Suppressor macrophage (primary cell): ENCODE measurements at places on chromosomes 4 and X.

DNA sequence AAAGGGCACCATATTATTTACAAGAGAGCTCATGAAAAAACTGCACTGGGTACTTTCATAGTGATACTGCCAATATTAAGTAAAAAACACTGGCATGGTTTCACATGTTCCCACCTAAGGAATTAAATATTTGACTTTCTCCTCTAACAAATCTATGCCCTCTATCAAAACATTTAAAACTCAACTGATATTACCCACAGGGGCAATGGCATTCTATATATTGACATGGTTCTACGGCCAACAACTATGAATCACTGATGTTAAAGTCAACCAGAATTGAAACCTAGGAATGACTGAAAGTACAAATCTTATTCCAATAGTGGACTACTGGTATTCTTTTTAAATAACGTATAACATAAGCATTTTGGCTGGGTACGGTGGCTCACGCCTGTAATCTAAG is 28.2 kb downstream of the PHKA2 start:
- DNase-seq: no peak

GRCh38 chr4:154433543-154433942 is 58.1 kb downstream of the DCHS2 start:
- DNase-seq: no peak

DNA sequence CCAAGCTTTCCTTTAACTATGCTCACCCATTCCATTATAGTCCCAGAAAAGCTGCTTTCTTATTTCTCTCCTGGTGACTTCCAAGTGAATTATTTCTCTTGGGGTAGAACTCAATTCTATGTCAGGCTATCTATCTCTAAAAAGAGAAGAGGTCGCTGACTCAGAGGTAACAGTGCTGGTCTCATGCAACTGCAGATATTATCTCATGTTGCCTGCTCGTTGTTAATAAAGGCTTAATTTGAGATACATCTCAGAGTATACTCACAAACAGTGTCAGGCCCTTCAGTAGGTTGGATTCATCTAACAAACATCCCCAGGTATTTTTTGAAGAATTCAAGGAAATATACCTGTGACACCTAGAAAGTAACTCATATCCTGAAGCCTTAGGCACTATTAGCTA is 2.7 kb downstream of the TMEM154 start:
- DNase-seq: no peak

DNA sequence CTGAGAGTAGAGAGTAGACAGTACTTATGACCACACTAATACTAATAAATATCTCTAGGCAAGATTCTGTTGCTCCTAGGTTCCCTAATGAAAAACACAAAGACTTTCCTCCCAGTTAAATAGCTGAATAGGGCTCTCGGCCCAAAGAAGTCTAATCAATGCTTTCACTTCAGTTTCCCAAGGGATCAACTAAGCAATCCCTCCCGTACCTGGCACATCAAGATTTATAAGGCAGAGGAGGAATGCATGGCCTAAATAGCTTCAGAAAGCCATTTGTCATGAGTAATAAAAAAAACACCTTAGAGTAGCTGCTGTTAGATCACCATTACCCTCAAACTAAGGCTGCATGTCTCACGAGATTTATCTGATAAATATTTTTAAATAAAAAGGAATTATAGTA is 56.8 kb upstream of the EXOC1L start:
- no peak for DNase-seq

- peak; percentile 58 for DNase-seq
These were observed 6.1 kb downstream of the SGCB start for GRCh38 chr4:52032005-52032404.

GRCh38 chr4:83208371-83209365 is 75.9 kb downstream of the COQ2 start:
- DNase-seq: no peak

- no peak for DNase-seq
These were observed 177.2 kb upstream of the TENM3 start for GRCh38 chr4:182066037-182066436.

DNA sequence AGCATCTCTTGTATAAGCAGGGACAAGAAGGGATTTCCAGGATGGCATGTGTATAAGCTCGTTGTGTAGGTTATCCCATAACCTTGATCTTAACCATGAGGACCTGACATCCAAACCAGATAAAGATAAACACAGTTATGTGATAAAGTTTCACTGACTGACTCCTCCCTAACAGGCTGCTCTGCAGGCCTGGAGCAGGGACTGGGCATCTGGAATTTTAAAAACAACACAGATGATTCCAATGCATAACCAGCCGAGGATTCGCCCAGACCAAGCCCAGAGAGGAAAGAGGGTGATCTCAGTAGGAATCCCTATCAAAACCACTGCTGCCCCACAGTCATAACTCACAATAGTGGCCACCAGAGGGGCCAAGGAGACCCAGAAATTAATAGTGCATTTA is 22.7 kb downstream of the KLF3 start:
- no peak for DNase-seq

DNA sequence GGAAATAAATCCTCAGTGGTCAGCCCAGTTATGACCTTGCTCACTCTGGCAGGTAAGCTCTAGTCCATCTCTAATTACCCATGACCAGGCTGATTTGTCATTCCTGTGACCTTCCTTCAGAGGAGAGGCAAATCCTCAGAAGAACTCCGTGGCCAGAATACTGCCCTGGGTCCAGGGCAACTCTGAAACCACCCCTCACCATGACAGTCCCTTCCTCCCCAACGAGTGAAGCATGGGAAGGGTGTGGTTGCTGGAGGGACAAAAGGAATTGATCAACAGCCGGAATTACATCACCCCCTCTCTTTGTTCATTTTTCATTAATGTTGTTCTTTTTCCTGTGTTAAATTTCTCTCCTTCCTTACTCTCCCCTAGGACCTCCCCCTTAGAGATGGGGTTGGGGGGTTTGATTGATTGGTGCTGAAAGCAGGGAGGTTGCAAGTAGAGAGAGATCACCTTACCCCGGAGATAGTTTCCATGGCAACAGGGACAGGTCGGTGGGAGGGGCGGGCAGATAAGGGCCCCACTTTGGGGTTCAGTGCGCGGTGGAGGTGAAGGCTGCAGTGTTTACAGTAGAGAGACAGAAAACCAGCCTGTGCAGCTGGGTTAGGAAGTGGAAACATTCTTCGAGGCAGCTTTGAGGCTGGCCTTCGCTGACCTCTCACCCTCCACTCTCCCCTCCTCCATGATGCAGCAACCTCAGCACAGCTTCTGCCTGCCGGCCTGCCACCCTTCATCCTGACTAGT is 647.4 kb downstream of the BCOR start:
- no peak for DNase-seq

GRCh38 chr4:37793562-37793961 is 32.9 kb upstream of the PGM2 start:
- DNase-seq: peak; percentile 63

DNA sequence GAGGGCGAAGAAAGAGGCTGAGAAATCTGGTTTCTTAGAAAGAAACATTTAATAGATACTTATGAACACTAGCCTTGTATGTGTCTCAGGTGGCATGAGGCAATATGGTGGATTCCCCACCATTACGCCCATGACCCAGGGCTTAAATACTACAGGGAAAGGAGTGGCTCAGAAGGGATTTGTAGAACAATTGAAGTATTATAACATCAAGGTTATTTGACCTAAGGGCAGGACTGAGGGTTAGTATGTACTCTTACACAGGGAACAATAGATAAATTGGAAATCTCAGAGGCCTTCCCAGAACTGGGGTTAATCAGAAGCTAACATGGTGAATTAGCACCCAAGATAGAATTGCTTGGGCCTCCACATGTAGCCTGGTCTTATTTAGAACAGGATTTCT is 11.0 kb upstream of the USP46 start:
- DNase-seq: no peak

DNA sequence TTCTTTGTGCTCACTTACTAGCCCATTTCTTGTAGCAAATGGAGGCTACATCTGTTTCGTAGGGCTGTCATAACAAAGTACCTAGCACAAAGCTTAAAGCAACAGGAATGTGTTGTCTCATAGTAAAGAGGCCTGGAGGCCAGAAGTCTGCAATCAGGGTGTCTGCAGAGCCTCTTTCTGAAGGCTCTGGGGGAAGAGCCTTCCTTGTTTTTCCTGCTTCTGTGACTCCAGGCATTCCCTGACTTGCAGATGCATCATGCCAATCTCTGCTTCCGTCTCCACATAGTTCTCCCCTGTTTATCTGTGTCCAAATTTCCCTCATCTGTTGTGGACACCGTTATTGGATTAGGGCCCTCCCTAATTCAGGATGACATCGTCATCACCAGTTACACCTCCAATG is 67.1 kb downstream of the SHROOM2 start:
- no peak for DNase-seq

- peak; percentile 72 for DNase-seq
These were observed 42.9 kb upstream of the HS3ST1 start for GRCh38 chr4:11471618-11472017.

GRCh38 chr4:159227984-159228383 is 125.1 kb downstream of the RAPGEF2 start:
- no peak for DNase-seq

DNA sequence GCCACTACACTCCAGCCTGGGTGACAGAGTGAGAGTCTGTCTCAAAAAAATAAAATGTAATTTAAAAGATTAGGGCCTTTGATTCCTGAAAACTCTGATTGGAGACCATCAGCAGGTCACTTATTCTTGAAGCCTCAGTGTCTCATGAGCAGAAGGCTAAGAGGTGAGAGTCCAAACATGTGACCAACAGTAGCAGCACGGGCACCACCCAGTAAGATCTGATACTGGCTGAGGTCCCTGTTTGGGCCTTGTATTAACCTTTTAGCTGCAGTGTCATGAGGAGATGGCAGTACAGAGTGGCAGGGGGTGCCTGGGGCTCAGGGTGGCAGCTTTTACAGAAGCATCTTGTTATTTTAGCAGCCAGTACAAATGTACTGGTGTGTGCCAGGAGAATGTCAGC is 89.3 kb downstream of the FHDC1 start:
- DNase-seq: no peak

GRCh38 chr4:26985873-26986272 is 125.2 kb downstream of the STIM2 start:
- DNase-seq: no peak

DNA sequence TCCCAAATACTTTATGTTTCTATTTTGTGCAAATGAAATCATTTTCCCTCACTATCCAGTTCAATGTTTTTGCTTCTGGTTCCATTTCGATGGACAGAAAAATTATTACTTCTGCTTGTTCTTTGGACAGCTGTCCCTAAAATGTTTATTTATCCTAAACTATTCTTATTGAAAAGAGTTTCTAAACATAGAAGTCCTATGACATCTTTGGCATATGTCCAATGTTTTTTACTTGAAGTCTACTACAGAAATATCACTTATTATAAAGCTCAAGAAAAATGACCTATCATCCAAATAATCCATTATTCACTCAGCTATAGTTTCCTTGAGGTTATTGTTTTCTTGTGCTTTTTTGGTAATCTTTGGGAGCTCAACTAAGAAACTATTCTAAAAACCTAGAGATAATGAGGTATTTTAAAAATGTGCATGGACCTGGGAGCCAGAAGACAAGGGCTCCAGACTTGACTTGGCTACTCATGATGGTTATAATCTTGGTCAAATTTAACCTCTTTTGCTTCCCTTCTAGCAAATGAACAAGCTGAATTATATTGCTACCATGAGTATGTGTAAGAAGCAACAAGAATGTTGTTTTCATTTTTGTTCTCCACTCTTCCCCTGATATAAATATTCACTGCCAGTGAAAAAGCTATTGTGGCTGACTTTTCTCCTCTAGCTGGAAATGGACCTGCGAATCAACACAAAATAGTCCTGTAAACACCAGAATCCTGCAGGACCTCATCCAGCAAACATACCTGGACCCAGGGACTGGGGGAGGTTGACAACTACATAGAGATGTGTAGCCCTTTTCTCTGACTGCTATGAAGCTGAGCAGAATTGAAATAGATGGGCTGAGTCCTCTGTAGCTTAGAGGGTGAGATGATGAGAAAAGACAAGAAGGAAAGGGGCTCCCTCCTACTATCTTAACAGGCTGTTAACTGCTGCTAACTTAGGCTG is 137.4 kb downstream of the FRYL start:
- DNase-seq: no peak

DNA sequence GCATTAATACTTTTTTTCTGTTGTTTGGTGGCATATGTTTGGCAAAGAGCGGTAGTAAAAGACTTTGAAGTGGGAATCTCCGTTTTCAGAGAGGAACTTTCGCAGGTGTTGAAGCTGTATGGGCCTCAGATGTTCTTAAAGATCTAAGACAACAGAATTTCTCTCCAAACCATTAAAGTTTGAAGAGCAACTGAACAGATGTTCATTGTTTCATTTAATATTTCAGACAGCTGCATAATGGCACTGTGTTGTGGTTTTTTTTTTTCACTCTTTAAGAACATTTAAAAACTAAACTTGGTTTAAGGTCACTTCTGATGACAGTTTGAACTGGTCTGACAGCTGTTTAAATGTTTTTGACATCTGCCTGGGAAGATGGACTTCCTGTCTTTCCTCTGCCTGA is 882.7 kb upstream of the PCDH10 start:
- no peak for DNase-seq

DNA sequence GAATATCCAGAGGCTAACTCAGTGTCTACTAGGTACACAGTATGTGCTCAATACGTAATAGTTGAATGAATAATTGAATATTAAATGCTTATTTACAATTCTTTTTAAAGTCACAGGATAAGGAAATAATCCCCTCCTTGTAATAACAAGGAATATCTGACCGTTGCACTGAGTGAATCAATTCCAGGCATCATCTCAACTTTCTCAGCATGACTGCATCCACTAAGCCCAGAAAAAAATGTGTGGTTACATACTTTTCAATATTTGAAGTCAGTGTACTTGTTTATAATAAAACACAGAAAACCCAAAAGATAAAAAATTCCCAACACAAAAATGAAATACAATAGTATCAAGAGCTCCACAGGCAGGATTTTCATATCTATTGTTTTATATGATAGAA is 105.4 kb downstream of the TMEM144 start:
- no peak for DNase-seq

- no peak for DNase-seq
These were observed 1712.5 kb downstream of the C4orf33 start for GRCh38 chr4:130808492-130808891.

DNA sequence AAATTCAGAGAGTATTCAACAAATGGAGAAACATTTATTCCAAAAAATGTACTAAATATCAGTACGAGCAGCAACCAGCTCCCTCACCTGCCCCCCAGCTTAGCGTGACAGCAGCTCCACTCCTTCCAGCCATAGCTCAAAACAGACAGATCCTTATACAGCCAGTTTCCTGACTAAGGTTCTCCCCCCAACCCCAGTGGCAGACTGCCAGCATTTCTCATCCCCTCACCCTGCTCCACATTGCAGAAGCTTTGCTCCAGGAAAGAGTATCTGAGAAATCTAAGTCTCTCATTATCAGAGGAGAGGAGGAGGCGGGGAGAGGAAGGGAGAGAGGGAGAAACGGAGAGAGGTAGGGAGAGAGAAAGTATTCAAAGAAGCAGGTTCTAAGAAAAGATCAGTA is 53.3 kb upstream of the PASD1 start:
- DNase-seq: no peak

GRCh38 chr4:77384094-77384493 is 221.5 kb upstream of the CXCL13 start:
- DNase-seq: no peak

DNA sequence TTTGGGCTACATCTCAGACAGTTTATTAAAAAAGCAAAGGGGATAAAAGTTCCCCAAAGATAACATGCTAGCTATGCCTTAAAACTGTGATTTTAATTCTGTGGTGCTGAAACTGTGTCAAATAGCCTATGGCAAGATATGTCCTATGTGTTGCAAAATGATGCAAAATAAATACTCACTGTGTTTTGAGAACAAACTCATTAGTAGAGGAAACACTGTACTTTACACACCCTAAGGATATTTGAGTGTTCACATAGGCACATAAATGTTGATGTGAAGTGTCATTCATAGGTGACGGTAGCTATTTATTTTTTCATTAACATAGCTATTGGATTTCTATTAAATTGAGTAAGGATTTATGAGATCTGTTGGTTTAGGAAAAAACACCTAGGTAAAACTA is 351.9 kb downstream of the FAT4 start:
- DNase-seq: no peak
